ENCODE measurements at places on chromosomes 16 and 17. TPM values are rescaled to one million over a fixed set of nuclear protein-coding genes. Genes with fewer than 3 reads are reported as not detected.
A peak's percentile ranks its signal among the peaks of the same experiment; 100 is the strongest.

DNA sequence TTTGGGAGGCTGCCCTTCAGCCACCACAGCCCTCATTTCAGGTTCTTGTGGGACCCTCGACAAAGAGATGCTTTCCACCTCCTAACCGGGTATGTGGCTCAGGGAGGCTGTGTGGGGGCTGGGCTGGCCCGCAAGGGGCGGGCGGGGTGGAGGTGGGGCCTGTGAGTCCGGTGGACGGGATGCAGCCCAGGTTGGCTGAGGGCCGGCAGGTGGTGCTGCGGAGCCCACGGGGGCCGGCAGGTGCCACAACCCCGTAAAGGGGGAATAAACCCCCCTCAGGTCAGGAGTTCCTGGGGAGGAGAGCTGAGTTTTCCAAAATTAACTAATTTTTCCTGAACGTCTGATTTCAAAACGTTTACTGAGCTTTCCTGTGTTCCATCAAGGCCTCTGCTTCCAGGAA, 4.9 kb upstream of the CIAO3 start:
- no peak overlapping the region for H3K27ac ChIP-seq
- H3K4me3 ChIP-seq, result no peak overlapping the region
- H3K4me1 ChIP-seq, result peaks cover 3% of the 10 kb centered on the region
- peak; percentile 62 for DNase-seq

DNA sequence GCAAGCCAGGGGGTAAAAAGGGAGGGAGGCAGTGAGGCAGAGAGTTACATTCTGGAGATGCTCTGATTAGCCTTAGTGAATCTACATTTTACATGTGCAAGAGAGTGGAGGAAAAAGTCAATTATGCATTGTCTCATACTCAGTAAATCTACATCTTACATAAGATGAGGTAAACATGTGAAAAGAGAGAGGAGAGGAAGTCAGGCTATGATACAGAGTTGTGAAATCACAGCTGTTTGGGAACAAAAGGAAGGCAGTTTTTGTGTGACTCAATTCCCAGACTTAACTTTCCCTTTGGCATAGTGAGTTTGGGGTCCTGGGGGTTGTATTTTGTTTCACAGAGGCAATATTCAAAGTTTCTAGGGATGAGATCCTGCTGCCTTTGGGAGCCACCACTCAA, 67.8 kb downstream of the GP2 start:
- H3K27ac ChIP-seq, result no peak overlapping the region
- no peaks in the 10 kb centered on the region for H3K27me3 ChIP-seq
- H3K4me1 ChIP-seq, result no peaks in the 10 kb centered on the region
- no peak for DNase-seq

DNA sequence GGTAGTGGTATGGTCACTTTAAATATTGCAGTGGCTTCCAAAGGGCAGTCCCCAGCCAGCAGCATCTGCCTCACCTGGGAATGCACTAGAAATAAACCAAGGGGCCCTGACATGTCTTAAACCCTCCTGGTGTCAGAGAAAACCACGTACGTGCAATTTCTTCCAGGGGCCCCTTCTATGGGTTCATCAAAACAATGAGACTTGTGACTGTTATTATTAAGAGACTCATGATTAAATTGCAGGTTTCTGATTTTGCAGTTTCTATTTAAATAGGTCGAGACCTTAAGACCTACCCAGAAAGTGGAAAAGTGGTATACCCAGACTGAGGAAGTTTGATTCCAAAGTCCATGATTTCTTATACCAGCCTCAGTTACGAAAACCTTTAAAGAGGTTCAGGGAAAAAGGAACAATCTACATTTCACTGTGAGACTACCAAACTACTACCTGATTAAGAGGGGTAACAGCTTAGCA, 746 bp upstream of the POLG2 start:
- peak overlapping the region; percentile 80 for H3K4me3 ChIP-seq
- H3K4me1 ChIP-seq, result no peaks in the 10 kb centered on the region
- peaks cover 17% of the 10 kb centered on the region for H3K36me3 ChIP-seq
- no peaks in the 10 kb centered on the region for H3K27me3 ChIP-seq

TOX3 gene
- 8.9 TPM for polyA plus RNA-seq

DNA sequence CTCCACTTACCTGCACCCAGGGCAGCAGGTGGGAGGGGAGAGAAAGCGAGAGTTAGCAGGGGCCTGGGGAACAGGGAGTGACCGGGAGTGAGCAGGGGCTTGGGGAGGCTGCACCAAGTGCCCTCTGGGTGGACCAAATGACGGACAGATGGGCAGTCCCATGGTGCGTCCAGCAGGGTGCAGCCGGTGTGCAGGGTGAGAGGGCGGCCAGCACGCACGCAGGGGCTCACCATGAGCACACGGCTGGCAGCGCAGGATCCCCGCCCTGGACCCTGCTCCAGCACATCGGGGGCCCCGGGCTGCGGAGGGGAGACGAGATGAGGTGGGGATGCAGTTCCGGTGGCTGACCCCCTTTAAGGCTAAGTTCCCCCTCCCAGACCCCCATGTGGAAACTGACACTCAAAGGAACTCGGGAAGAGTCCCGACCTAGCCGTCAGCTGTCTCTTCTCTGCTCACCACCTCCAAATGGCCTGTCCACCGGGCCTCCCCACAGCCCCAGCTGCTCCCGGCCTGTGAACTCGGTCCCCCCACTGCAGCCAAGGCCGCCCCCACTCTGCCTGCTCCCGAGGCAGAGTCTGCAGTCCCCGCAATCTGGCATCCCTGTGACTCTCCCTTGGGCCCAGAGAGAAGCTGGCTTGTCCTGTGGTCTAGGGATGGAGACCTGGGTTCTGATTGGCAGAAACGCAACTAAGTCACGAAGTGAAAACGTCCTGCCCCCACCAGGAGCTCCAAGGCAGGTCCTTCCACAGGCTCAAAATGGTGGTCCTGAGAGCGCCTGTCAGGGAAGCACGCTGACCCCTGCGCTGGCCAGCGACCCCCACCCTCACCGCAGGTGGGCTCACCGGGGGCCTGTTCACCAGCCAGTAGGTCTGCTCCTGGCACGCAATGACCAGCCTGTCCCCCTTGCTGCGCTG, 2.9 kb downstream of the RGS11 start:
- no peak for DNase-seq
- H3K27me3 ChIP-seq, result no peaks in the 10 kb centered on the region
- no peak overlapping the region for H3K4me3 ChIP-seq

DNA sequence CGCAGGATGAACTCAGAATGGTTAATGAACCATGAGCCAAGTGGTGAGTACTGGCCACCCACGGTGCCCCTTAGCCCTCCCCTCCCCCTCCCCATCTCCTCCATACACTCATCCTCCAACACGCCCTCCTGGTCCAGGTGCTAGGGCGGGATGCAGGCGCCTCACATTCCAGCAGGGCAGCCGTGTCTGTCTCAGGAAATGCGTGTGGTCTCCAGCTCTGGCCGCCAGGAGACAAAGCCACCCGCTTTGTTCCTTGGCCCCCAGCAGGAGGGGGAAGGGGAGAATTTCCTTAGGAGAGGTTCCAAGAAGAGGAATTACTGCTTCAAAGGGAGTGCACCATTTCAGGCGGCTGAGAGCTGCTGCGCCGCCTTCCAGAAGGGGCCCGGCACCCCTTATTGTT, 29.7 kb upstream of the RMI2 start:
- no peaks in the 10 kb centered on the region for H3K27me3 ChIP-seq
- DNase-seq, result no peak
- no peak overlapping the region for H3K4me3 ChIP-seq
- H3K36me3 ChIP-seq, result no peaks in the 10 kb centered on the region

KRT13 gene
- 0.37 TPM for polyA plus RNA-seq

NFAT5 gene
- polyA plus RNA-seq, result 0.89 TPM

DNA sequence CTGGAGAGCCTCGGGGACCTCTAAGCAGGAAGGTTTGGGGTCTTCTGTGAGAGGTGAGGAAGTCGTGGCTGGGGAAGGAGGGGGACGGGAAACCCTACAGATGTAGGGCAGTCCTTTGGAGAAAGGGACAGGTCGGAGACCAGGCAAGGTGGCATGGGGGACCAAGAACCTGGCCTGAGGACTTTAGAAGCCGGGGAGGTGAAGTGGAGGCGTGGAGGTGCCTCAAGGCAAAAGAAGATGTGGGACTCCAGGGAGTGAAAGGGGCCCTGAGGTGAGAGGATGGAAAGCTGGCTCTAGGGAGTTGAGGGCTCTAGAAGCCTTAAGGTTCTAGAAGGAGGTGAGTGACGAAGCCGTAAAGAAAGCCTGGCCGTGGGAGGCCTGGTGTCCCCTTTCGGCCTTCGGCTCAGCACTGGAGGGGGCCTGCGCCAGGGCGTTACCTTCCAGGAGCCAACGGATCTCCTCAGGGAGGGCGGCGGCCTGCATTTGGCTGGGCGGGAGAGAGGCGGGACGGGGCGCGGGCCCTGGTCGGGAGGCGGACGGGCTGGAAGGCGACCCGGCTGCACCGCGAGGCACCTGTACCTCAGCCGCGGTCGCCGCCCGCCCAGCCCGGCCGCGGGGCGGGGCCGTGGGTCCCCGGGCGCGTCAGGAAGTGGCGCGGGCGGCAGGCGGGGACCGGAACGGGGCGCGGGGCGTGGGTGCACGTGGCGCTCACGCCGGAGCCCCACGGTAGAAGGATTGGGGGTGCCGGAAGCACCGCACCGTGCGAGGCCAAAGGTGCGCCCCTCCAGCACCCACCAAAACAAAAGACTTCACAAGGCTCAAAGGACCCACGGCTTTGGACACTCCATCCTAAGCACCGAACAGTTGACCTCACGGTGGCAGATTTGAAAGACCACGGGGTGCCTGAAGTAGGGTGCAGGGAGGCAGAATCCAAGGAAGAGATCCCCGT, at the start of gene SKAP1:
TSS of gene SKAP1 (minus strand) at position 577 of the 949 bp plus-strand sequence.
- H3K4me1 ChIP-seq, result no peaks in the 10 kb centered on the region
- no peak within 1 kb of the TSS for H3K27ac ChIP-seq
- peaks cover 51% of the 10 kb centered on the region for H3K27me3 ChIP-seq
- peak; percentile 28 for DNase-seq
- no peaks in the 10 kb centered on the region for H3K36me3 ChIP-seq
- peak within 1 kb of the TSS; percentile 26 for H3K4me3 ChIP-seq

DNA sequence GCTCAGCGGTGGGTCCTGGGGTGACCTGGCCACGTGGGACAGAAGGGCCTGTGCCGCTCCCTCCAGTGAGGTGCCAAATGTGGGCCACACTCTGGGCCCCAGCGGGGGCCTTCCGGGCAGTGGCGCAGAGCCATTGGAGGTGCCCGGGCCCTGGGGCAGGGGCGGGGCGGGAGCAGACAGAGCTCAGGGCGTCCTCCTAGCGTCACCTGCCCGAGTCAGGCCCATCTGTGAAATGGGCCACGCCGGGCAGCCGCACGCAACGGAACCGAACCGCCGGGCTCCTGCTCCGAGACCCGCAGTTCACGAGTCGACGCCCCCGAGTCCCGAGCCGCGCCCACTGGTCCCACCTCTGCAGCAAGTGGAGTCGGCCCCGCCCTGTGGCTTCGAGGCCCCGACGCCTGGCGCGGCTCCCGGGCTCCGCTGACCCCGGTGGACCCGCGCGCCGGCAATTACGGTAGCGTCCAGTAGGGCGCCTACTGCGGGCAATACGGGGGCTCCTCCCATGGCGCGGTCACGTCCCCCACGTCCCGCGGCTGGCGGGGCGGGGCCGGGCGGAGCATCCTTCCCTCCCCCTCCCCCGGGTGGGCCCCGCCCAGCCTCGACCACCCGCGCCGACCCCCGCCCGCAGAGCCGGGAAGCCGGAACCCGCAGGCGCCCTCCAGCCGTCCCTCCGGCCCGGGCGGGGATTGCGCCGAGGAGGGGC, 1.9 kb downstream of the SLC16A3 start:
- peak; percentile 93 for DNase-seq
- no peaks in the 10 kb centered on the region for H3K27me3 ChIP-seq
- H3K4me1 ChIP-seq, result peaks cover 52% of the 10 kb centered on the region
- no peaks in the 10 kb centered on the region for H3K36me3 ChIP-seq
- H3K4me3 ChIP-seq, result peak overlapping the region; percentile 78

DNA sequence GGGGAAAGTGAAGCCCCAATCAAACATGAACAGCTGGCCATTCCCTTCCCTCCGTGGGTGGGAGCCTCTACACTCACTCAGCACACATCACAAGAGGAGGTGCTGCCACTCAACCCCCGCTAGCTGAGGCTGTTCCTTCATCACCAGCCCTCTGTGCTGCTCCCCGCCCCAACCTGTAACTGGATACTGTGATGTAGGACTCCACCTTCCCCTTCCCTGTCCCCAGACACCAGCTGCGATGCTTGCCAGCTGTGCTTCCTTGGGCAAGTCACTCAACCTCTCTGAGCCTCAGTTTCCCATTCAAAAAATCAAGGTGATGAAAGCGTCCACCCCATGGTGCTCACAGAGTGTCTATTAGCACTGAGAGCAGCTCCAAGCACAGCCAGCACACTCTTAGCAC, 273.2 kb downstream of the MRTFB start:
- H3K27ac ChIP-seq, result no peak overlapping the region
- no peaks in the 10 kb centered on the region for H3K4me1 ChIP-seq
- no peak for DNase-seq
- no peaks in the 10 kb centered on the region for H3K27me3 ChIP-seq
- H3K4me3 ChIP-seq, result no peak overlapping the region

DNA sequence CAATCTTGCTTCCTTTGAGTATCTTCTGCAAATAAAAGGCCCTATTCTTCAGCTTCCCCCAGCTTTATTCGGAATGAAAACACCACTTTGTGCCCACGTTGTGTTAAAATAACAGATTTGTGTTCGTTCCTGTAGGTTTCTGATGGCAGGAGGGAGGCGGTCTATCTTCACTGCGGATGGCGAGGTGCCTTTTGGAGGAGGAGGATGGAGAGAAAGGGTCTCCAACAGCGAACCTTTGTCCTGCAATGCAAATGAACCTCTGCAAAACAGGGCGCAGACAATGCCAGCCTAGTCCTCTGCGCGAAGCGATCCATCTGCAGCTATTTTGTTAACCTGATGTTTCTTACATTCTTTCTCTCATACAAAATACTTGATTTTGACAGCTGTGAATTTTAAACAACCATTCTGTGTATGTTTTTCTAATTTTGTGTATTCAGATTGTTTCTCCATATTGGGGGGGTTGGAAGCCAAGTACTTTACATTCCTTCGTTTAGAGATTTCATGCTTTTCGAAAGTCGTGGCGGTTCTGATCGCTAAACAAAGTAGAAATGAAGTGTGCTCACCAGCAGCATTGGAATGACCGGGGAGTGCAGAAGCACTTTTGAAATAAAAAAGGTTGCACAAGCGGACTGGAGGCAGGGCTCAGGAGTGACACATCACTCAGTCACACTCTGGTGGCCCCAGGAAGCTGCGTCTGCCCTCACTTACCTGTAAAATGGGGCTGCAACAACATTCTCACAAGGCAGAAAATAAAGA, 279.0 kb upstream of the IRX5 start:
- H3K36me3 ChIP-seq, result no peaks in the 10 kb centered on the region
- H3K27ac ChIP-seq, result no peak overlapping the region
- no peaks in the 10 kb centered on the region for H3K27me3 ChIP-seq
- no peak overlapping the region for H3K4me3 ChIP-seq
- no peaks in the 10 kb centered on the region for H3K4me1 ChIP-seq
- no peak for DNase-seq

Data from small intestine (tissue), 16 donors.